ENCODE measurements at places on chromosomes 5 and 9.

GRCh38 chr9:109013679-109014607 is 644 bp upstream of the CTNNAL1 start:
- peak; percentile 73 for DNase-seq

- DNase-seq = peak; percentile 76
Observed at GRCh38 chr9:96515621-96516470, 65.9 kb downstream of the HABP4 start.

DNA sequence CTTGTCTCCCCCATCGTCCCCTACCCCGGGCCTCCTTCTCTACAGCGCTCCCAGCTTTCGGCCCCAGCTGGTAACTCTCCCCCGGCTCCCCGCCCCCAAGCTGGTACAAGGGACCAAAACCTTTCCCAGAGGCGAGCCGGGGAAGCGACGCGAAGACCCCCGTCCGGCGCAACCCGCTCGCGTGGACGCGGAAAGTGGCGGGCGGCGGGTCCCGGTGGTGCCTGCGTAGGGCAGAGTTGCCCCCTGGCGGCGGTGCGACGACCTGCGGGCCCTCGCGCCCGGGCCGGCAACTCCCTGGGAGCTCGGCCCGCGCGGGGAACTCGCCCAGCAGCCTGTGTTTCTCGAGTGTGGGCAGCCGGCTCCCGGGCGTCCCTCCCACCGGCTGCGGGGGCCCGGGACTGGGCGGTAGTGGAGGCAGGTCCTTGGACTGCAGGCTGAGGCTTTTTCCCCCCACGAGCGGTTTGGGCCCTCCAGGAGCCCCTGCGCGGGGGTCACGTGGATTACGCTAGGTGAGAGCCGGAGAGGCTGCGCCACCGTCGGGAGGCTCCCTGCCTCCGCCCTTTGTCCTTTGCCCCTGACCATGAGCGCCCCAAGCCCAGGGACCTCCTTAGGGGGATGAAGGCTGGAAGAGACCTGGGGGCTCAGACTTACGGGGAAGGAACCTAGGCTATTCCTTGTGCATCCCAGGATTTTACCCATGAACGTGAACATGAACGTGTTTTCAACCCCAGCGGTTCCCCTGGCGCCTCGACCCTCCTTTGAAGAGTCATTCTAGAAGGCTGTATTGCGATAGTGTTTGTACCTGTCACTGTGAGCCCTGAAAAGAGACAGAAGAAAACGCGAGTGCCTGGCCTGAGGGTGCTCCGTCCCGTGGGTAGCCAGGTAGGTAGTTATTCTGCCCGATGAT is 2.9 kb upstream of the FOXD1 start:
- DNase-seq = peak; percentile 88

DNA sequence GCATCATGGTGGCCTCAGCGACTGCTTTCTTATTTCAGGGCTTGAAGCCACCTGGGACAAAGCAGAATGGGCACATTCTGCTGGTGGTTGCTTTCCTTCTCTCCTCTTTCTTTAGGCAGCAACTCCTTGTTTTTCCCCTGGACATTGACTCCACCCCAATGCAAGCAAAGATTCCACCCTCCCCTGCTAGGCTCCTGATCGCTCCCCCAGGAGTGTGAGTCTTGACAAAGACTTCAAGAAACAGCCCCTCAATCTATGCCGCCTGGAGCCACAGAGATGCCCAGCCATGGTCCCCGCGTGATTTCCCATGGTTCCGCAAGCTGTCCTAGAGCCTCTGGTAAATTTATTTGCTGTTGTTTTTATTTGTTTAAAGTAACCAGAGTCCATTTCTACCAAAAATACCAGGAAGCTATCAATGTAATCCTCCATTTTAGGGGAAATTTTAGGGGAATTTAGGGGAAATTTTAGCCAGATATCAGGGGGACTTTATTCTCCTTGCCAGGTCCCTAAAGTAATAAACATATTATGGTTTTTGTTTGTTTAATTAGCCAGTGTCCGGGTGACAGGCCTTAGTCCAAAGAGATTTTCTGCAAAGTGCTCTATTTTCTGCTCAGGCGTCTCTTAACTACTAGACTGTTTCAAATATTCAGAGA is 2.3 kb downstream of the KCNMB1 start:
- DNase-seq = no peak

DNA sequence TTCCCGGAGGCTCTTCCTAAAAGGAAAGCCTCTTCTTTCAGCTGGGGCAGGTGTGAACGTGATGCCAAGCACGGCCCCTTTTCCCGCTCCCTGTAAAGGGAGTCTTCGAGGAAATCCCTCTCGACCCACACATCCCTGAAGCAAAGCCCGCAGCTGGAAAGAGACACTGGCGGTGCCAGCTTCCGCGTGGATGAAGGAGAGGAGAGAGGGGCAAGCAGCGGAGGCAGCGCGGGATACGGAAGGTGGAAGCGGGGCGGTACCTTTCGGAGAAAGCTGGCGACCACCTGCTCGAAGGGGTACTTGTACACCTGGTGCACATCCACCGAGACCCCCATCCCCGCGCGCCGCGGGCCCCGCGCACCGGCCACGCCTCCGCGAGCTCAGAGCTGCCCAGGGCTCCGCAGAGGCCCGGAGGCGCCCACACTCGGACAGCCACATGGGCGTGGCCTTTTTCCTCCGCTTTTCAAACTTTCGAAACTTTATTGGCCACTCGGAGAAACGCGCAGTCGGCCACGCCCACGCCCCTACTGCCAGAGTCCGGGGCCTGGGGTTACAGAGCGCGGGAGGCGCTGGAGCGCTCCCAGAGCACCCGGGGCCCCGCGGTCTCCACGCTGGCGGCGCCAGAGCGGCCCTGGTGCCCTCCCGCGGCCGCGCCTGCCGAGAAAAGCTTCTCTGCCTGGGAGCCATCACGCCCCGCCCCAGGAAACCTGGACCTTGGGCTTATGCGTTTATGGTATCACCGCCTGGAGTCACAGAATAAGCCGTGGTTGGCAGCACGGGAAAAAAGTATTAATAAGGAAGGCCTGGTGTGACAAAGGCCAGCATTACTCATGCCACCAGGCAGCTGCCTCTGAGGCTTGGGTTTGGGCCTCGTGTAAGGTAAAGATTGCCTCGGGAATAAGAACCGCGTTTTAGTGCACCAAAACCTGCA is at the start of gene PRELID2:
Gene PRELID2 (minus strand): TSS at position 426 of the 931 bp plus-strand sequence. CDS start 91 bp downstream, at position 335.
- peak; percentile 95 for DNase-seq

GRCh38 chr5:181223058-181223728 is at the start of gene TRIM41:
Gene TRIM41 (plus strand): TSS chr5:181223281. CDS start chr5:181224000, 719 bp downstream.
- peak; percentile 99 for DNase-seq

DNA sequence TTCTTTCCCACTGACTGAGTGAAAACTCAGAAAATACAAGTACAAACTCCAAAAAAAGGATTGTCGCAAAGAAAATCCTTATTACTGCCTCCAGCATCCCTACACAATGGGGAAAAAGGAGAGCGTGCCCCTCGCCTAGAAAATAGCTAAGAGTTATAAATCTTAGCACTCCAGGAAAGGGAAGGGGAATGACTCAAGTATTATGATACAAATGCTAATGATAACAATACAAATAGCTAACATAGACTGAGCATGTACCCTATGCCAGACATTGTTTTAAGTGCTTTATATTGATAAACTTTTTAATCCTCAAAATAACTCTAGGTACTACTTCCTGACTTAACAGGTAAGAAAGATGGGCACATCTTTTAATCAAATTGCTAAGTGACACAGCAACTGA is 70.8 kb upstream of the VCAN start:
- DNase-seq = no peak

DNA sequence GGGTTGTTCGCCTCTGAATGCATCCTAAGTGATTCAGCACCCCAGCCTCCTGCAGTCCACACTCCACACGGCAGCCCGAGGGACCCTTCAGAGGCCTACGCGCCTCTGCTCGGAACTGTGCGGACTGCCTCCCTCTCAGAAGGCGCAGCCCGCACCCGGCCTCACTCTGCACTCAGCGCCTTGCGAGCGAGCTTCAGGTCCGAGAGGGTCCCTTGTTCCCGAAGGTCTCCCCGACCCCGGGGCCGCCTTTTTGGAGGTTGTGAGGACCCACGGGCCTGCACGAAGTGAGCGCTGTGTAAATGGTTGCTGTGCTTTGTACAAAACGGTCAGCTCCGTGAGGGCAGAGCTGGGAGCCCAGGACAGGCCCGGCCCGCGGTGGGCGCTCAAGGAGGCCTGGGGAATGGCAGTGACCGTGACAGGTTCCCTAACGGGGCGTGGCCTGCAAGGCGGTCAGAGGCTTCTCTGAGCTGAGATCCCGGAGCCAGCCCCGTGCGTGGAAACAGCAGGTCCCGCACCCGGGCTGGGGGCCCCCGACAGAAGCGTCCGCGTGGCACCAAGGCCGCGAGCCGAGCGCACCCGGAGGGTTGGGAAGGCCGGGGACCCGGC is 698 bp upstream of the CACNA1B start:
- DNase-seq = no peak

- DNase-seq = peak; percentile 80
Observed at GRCh38 chr9:71604197-71605063, 163.9 kb downstream of the CEMIP2 start.

DNA sequence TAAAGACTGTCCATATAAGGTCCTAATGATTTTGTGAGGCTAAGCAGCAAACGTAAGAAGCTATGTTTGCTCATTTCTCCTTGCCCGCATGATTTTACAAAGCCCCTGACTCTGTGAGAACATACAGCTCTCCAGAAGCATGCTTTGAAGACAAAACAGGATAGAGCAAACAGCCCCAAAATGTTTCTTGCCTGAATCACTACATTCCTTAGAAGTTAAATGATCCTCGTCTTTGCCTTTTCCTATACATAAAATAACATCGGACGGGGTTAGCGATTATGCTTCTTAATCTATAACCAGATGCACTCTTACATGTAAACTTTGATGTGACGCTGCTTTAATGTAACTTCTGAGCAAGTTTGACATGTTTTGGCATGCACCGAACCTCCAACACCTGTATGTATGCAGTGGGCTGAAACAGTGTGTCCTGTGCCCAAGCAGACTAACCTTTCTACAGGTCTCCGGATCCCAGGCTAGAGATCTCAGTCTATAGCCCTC is 353.7 kb downstream of the CETN3 start:
- DNase-seq = peak; percentile 6

DNA sequence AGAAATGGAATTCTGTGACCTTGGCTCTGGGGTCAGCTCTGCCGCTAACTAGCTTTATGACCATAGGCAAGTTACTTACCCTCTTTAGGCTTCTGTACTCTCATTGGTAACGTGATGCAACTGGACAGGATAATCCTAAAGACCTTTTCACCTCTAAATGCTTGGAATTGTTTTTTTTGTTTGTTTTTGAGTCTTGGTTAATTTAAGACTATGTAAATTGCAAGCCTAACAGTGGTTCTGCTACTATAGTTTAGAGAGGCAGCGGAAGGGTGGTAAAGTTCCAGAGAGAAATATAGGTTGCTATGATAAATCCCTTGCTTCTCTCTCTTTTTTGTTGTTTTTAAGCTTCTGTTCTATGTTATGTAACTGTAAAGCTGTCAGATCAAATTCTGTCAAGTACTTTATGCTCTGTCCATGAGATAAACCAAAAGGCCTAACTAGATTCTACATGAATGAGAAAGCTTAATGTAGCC is 17.6 kb downstream of the FAM169A start:
- DNase-seq = no peak

- DNase-seq = peak; percentile 82
Observed at GRCh38 chr5:154179846-154180710, 10.5 kb upstream of the GALNT10 start.

DNA sequence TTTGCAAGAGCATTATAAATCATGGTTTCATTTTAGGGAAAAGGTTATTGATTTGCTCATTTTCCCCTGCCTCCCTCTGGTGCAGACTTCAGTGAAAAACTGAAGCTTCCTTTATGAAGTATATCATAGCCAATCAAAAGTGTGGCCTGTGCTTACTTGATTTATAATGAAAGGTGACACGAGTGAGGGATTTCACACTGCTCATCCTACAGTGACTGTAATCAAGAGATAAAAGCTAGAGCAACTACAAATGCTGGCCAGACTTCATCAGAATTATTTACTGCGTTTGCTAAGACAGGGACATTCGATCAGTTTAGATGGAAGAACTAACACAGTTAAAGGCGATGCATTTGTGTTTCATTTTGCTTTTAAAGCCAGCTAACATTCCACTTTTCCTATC is 151.5 kb downstream of the SV2C start:
- DNase-seq = no peak

- no peak for DNase-seq
Observed at GRCh38 chr5:136836093-136836492, 470.7 kb upstream of the TRPC7 start.

- no peak for DNase-seq
Observed at GRCh38 chr5:84614906-84615305, 230.2 kb upstream of the EDIL3 start.

DNA sequence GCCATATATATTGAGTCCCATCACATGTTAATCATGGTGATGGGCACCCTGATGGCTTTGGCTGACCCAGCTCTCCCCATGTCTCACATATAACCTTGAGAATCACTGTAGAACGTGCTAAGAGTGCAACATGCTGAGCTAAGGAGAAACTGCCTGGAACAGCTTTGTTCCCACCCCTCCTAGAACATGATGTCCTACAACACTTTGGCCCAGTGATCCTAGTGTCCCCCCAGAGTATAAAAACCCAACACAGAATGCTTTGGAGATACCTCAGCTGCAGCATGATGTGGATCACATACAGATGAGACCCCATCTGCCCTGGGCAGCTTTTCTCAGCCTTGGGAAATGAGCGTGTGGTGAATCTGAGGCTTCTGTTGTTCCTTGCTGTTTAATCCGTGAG is 343.5 kb downstream of the NFIB start:
- DNase-seq = no peak

DNA sequence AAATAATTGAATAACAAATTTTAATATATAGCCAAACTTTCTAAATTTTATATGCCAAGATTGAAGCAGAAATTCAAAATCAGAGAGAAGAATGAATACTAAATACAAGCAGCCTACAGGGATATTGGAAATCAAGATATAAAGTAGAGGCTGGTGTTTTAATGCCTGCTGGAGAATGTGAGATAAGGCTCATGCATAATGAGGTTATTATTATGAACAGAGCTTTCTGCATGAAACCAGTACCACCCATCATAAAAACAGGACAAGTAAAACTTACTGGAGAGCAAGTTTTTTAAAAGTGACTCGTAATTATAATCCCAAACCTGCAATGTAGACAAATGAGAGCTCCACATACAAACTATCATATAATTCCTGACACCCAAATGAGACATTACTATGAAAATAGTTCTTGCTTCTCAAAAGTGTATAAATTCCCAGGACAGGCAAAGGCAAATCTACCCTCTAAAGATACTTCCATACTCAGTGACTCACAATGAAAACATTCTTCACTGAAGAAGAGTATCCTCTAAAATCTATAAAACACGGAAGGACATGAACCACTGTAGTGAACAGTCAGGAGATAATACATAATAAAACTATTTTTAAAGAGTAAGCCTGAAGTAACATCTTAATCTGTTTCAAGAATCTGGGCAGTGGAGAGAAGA is 532.0 kb upstream of the GRAMD2B start:
- no peak for DNase-seq
